Muscle of arm (tissue), 14 donors: ENCODE measurements at places on chromosomes 6 and 20. TPM values are rescaled to one million over a fixed set of nuclear protein-coding genes. Genes with fewer than 3 reads are reported as not detected.

DNA sequence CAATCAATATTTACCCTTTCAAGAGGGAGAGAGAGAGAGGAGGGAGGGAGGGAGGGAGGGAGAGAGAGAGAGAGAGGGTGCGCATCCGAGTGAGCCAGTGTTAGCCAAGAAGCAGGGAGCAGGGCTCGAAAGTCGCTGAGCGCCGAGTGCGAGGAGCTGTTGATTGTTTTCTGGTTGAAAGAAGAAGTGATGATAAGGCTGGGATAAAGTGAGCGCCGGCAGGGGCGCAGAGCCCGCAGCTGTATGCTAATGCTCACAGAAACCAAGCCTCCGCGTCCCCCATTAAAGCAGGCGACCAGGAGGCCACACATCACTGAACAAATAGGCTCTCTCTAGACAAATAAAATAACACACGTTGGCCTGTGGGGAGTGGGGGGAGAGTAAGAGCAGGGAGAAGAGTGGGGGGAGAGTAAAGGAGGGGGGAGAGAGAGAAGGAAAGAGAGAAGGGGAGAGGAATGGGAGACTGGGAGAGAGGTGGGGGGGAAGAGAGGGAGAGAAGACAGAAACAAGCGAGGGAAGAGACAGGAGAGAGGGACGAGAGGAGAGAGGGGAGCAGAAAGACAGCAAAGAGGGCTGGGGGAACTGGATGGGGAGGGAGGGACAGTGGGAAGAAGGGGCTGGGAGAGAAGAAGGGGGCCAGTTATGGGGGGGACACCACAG is 5.0 kb upstream of the INSM1 start:
- no peak for DNase-seq

- no peak for DNase-seq
These were observed 9.5 kb upstream of the SNAP25 start for GRCh38 chr20:10209091-10209490.

DNA sequence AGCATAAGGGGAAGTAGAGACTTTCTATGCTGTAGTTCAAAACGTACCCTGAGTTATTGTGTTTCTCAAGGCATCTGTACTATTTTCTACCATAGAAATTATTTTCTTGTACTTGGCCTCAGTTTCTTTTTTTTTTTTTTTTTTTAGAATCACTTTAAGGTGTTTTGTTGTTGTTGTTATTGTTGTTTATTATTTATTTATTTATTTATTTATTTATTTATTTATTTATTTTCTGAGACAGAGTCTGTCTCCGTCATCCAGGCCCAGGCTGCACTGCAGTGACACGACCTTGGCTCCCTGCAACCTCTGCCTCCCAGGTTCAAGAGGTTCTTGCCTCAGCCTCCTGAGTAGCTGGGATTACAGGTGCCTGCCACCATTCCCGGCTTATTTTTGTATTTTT is 179.1 kb downstream of the GRIK2 start:
- no peak for DNase-seq

HLA-B gene
- 152 TPM for polyA plus RNA-seq
